Naive thymus-derived CD8-positive, alpha-beta T cell (primary cell): ENCODE measurements at places on chromosomes 12 and 14. TPM values are rescaled to one million over a fixed set of nuclear protein-coding genes. Genes with fewer than 3 reads are reported as not detected.

Gene ALX1
- not detected for total RNA-seq

Gene SLC10A1
- total RNA-seq: not detected

Gene RD3L
- not detected for total RNA-seq

Gene RAB3IP
- 27.3 TPM for total RNA-seq

Gene CCDC38
- total RNA-seq: 0.39 TPM

Gene PTPRR
- total RNA-seq: not detected
